Activated gamma-delta T cell treated with anti-CD3 and anti-CD28 coated beads, Interleukin-2, amount 50 U/mL, for 16 hours (primary cell): ENCODE measurements at places on chromosomes 16 and 17.

DNA sequence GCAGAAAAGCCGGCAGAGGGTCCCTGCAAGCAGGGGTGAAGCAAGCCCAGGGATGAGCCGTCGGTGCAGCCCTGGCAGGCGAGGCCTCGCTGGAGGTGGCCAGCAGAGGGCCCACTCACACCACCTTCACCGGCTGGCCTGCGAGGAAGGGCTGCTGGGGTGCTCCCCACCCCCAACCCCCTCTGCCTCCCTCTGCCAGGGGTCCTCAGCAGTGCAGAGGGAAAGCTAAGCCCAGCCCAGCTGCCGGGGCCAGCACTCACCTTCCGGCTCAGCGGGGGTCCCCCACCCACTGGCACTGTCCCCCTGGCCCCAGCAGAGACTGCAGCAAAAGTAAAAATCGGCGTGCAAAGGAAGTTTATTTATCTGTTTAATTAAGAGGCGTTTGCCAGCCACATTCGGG is 113.4 kb downstream of the ENGASE start:
- DNase-seq = no peak

DNA sequence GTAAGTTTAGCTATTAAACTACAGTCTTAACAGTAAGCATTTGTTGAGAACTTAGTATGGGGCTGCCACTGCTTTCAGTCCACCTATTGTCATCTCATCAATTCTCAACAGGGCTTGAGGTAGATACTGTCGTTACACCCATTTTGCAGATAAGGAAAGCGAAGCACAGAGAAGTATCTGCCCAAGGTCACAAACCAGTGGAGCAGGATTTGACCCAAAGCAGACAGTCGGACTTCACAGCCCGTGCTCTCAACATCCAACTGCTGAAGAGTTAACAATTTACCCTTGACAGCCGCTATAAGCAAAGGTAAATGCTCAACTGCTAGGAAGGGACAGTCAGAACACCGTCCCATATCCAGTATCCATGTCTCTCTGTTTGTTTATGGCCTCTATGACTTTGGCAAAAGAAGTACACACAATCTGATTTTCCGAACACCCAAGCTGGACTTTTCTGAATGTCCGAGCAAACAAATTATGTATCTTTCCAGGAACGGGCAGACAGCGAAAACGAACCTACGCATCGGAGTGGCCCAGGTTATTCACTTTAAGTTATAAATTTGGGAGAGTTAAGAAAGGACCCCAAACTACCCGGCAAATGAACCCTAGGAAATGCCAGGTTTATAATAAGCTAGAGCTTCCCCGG is 1.2 kb downstream of the SIAH1 start:
- DNase-seq = no peak

GRCh38 chr17:75146592-75146991 is 7.7 kb downstream of the JPT1 start:
- no peak for DNase-seq

DNA sequence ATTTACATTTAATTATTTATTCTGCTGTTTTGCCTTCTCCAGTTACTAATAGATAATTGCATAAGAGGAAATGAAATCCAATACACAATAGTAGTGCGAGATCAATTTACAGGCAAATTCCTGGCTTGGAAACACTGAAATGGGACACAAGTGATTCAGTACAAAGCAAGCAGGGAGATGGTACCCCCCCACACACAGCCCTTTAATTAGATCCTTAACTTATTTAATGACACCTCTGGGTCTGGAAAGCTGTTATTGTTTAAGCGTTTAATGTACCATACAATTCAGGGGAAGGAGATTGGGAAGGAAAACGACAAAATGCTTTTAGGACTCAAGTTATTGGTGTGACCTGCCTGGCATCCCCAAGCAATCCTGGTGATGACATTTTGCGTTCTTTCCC is 318.2 kb downstream of the NPIPA8 start:
- no peak for DNase-seq

- DNase-seq = no peak
These were observed 47.1 kb downstream of the TNRC6C start for GRCh38 chr17:78005452-78006171.

GRCh38 chr16:50386774-50387173 is 18.0 kb upstream of the BRD7 start:
- DNase-seq = no peak

- no peak for DNase-seq
These were observed 14.0 kb downstream of the HERPUD1 start for GRCh38 chr16:56945847-56946527.

DNA sequence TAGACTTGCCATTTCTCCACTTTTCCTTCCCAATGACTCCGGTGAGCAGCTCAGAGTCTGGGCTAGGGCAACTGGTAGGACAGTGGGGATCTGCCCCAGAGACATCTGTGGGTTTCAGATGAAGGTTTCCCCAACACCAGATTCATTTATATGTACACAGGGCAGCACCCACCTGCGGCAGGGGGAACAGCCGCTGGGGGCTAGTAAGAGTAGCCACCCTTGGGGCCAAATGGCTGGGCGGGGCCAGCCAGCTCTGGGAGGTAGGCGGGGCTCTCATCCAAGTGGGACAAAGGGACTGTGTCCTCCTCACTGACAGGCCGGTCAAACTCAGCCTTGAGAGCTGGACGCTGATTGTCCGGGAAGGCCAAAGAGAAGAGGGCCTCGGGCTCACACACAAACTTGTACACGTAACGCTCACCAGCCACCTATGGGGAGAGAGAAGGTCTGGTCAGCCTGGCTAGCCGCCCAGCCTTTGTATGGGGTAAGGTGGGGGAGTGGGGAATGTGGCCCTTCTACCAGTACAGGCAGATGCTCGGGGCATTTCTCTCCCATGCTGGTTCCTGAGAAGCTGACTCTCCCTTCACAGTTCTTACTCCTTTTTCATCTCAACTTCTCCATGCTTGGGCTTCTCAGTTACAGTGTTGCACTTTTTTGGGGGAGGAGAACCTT is 17.7 kb downstream of the ETV4 start:
- no peak for DNase-seq

- DNase-seq = no peak
These were observed 62.3 kb downstream of the CYB5B start for GRCh38 chr16:69486724-69487123.

- no peak for DNase-seq
These were observed 42.8 kb downstream of the MRC2 start for GRCh38 chr17:62670202-62670821.

DNA sequence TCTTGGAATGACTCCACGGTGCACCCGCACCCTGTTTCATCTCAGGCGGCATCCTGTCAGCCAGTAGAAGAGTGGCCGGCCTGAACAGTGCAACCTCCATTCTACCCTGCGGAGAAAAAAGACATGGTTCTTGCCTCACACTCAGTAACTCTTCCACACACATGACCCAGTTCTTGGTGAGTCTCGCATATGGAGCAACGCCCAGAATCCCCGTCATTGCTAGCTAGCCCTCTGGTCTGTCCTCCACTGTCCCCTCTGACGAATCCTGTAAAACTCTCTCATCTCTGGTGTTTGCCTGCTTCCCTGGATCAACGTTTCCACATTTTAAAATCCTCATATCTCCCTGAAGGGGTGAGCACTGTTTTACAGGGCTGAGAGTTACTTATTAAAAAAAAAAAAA is 4.2 kb upstream of the RDM1 start:
- no peak for DNase-seq

GRCh38 chr16:70778901-70779309 is 22.1 kb downstream of the VAC14 start:
- no peak for DNase-seq

GRCh38 chr17:78393575-78393974 is 15.1 kb downstream of the PGS1 start:
- no peak for DNase-seq

- DNase-seq = no peak
These were observed 298.3 kb upstream of the XYLT1 start for GRCh38 chr16:17769065-17769464.

- DNase-seq = no peak
These were observed 59.0 kb downstream of the ELAC2 start for GRCh38 chr17:12958786-12959185.

DNA sequence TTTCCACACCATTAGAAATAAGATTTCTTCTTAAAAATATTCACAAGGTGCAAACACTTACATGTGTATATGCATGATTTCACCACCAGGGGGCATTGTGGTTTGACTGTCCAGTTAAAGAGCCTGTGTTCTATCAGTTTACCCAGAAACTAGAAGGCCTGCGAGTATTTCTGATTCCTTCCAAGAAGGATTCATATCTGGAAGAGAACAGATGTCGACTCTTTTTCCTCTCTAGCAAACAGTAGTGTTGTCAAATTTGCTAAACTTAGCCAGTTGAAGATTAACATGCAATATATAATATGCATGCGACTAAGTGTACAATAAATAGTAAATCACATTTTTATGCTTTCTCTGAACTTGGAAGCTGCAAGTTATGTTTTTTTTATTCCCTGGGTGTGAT is 404.1 kb downstream of the WWOX start:
- DNase-seq = no peak

- no peak for DNase-seq
These were observed 20.7 kb upstream of the CCL5 start for GRCh38 chr17:35900708-35901480.

DNA sequence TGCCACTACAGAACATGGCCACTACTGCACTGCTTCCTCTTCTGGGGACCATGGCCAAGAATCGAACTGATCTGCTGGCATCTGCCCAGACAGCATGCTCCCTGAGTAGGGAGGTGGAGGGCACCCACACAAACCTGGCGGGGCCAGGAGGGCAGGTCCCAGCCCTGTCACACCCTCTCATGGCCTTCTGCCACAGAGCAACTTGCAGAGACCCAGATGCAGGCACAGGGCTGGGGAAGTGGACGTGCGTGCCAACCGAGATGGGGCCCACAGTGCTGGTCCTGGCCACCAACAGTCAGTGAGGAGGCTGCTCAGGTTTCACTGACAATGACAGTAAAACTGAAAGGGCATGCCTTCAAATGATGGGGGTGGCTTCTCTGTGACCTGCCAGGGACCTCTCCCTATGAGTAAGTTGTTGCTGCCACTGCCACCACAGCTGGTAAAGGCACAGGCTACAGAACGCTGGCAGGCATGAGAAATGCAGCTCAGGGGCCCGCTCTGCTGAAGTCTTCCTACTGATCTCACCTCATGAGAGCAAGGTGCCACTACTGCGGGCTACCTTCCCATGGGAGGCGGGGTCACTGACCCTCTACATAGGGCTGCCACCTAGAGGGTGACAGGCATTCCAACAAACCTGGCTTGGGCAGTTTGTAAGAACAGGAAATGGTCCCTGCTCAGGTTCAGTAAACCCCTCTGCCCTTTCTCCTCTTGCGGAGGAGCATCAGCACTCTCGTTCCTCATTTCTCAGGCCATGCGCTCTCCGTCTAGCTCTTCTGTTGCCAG is 15.5 kb downstream of the HIC1 start:
- DNase-seq = peak; percentile 30

DNA sequence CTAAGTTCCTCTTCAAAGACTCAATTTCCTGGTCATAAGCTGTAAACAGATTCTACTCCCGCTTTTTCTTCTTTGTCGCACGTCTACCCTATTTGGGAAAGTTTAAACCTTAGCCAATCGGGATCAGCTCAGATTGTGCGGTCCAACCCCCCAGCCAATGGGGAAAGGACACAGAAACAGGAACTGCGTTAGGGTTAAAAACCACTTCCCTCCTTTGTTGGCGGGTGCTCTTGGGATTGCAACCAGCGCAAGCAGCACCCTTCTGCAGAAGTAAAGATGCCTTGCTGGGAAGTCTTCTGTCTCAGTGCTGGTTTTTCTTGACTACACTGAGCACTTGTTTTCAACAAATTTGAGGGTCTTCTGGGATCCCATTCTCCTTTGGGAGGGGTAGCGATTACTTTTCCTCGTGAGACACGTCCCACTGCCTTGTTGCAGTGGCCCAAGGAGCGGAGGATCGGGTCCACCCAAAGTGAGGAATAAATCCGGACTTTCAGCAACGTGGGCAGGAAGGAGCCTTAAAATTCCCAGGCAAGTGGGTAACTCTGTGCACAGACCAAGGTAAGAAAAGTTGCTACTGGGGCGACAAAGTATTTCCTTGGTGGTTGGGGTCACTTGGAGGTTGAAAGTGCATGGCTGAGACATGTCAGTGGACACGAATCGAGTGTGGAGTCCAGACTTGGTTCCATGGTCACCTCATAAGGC is 1.0 kb upstream of the YPEL3 start:
- DNase-seq = no peak
